ENCODE measurements at places on chromosomes 4 and X. TPM values are rescaled to one million over a fixed set of nuclear protein-coding genes. Genes with fewer than 3 reads are reported as not detected.

Gene EDNRA
- total RNA-seq, result not detected

Gene HPSE
- 1.3 TPM for total RNA-seq

Gene EPGN
- not detected for total RNA-seq

Gene HERC6
- 6.5 TPM for total RNA-seq

Gene SMR3B
- not detected for total RNA-seq

Gene CSAG2
- not detected for total RNA-seq

Measured in G401 (cell line).